ENCODE measurements at places on chromosomes 5 and 9. TPM values are rescaled to one million over a fixed set of nuclear protein-coding genes. Genes with fewer than 3 reads are reported as not detected.

PCDH12 gene
- 0.02 TPM for total RNA-seq

RNF208 gene
- 2.6 TPM for total RNA-seq

APC gene
- total RNA-seq = 8.4 TPM

SCGB3A1 gene
- total RNA-seq = not detected

CTNND2 gene
- total RNA-seq = not detected

RIOK2 gene
- total RNA-seq = 19.2 TPM

GOLPH3 gene
- 56.2 TPM for total RNA-seq

SPOCK1 gene
- 14.2 TPM for total RNA-seq

IL7R gene
- total RNA-seq = 0.46 TPM

All from A549 treated with CORT108297 at 1 μM for 4 hours (cell line).